Activated naive CD8-positive, alpha-beta T cell treated with anti-CD3 and anti-CD28 coated beads, Interleukin-2, amount 10 ng/mL, durations not matched to agents 7 days and 5 days (primary cell): ENCODE measurements at places on chromosomes 2 and 18. TPM values are rescaled to one million over a fixed set of nuclear protein-coding genes. Genes with fewer than 3 reads are reported as not detected.
A peak's percentile ranks its signal among the peaks of the same experiment; 100 is the strongest.

SP9 gene
- not detected for total RNA-seq

DNA sequence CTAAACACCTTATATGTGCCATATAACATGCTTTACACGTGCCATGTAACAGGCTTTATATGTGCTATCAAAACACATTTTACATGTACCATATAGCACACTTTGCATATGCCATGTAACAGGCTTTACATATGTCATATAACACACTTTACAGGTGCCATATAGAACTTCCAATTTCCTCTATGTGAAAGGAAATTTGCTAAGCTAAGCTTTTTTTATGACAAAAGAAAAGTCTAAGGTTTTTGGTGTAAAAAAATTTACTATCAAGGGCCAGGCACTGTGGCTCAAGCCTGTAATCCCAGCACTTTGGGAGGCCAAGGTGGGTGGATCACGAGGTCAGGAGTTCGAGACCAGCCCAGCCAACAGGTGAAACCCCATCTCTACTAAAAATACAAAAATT, 136.5 kb downstream of the AKAIN1 start:
- DNase-seq: no peak

GRCh38 chr2:161434118-161434517, 18.0 kb downstream of the TBR1 start:
- DNase-seq: no peak

- DNase-seq: no peak
Observed at GRCh38 chr2:73258186-73258912, 24.2 kb downstream of the CCT7 start.

DNA sequence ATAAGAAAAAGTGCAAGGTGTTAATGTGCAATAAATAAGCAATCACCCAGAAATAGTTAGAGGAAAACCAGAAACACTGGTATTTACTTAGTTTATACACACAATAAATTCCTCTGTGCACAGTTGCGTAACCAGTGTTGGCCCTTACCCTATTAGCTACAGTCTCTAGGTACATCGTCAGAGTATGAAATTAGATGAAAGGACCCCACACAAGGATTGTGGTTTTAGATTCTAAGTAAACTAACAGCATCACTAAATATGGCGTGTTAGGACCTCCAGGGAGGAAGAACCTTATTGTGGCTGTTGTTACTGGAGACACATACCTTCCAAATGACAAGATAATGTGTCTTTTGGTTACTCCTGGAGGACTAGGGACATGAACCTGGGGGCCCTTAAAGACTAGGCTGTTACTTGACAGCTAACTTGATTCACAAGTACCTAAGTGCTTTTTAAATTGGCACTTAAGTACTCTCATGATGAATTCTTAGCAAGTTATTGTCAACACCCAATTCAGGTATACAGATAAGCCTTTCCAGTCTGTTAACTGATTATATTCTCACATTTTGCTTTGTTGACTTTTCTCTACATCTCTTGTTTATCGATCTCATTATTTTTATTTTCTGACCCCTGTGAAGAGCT, 115.3 kb downstream of the FEZ2 start:
- DNase-seq: no peak

TRABD2A gene
- total RNA-seq: 81.1 TPM

DNA sequence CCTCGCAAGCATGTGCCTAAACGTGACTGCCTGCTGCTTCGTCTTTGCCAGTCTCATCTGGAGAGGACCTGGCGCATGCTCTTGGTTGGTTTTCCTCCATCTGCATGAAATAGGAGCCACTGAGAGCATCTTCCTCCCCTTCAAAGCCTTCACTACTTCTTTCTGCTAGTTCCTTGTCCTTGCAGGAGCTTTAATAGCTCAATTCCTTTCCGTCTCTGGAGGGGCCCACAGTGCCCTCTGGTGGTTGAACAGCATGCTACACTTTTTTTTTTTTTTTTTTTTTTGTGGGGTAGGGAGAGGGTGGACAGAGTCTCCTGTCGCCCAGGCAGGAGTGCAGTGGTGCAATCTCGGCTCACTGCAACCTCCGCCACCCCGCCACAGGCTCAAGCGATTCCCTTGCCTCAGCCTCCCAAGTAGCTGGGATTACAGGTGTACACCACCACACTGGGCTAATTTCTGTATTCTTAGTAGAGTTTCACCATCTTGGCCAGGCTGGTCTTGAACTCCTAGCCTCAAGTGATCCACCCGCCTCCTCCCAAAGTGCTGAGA, 59.6 kb downstream of the SP110 start:
- DNase-seq: peak; percentile 62

DNA sequence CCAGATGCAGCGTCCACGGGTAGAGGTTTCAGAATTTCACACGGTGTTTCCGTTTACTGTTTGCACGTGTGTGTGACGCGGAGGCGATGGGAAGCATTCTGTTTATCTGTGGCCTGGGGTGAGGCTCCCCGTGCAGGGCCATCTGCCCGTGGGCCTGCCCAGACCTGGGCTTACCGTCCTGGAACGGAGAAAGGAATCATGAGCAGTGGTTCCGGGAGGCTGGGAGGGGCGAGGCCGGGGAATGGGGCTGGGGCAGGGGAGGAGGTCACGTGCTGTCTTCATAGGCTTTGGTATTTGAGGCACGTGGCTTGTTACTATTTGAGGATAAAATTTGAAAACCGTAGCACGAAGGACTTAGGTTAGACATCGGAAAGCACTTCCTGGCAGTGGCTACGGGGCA, 77.9 kb downstream of the RTP5 start:
- peak; percentile 18 for DNase-seq

- no peak for DNase-seq
Observed at GRCh38 chr2:27800856-27801255, 29.3 kb downstream of the MRPL33 start.

DNA sequence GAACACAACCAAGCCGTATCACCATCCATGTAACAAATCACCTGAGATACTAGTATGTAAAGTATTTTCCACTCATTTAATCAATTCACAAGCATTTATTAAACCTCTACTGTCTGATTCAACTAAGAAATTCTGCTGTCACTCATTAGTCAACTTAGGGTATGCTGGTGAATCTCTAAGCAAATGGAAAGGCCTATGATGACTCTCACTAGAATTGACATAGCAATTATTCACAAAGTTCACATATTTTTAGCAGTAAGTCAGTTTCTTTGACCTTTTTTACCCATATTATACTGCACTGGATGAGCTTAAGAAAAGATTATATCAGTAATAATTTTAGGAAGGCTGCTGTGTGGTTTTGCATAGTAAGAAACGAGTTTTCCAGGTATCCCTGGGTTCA, 130.1 kb downstream of the SLC8A1 start:
- no peak for DNase-seq

DNA sequence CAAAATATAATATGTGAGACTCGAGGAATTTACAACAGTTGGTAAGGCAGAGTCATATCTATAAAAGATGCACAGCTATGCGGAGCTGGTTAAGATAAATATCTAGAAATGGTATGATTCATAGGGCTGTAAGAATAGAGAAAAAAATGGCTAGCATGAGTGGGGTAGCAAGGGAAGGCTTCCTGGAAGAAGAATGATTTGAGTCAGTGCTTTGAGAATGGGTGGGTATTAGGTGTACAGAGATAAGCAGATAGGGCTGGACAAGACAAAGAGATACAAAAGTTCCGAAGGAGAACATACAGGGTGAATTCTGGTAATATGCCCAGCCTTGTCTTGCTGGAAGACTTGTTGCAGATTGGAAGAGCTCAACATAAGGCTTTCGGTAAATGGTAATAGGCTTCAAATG, 291.5 kb upstream of the CCDC68 start:
- DNase-seq: no peak

GRCh38 chr2:159275111-159275510, 11.4 kb downstream of the WDSUB1 start:
- DNase-seq: no peak

CD8B2 gene
- 8.6 TPM for total RNA-seq

DNA sequence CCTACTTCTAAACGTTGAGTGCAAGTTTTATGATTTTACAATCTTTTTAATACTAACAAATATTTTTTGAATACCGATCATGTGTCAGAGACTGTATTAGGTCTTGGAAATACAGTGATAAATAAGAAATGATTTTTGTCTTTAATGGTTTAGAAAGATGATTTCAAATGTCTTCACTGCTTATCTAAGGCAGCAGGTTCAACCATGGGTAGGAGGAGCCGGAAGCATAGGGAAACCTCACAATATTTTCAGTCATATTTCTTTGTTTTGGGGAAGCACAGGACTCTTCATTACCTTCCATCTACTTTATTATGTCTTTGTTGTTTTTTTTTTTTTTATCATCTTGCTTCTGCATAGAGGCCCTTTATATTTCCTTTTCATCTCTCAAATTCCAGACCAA, 165.2 kb upstream of the EPC2 start:
- no peak for DNase-seq

DNA sequence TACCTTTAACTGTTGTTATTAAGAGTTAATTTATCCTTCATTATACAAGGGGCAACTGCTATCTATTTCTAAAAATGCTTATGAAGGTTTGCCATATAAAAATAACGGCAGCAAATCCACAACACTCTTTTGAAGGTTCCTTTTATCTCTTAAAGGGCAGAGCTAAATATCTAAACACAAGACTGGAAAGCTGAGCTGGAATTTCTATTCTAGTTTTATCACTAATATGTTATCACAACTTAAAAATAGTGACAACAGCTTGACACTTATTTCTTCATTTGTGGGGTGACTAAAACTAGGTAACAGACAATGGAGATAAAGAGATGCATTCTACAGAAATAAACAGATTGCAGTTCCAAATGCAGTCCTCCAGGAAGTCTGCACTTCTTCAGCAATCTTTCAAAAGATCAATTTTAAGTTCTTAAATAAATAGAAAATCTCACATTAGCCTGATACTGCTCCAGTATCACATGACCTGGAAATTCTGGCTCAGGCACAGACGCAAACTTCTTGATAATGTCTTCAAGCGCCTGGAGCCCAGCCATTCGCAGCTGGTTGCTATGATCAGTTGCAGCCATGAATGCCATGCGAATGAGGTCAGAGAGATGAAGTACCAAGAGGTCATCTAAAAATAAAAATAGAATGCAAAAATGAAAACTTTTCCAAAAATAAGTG, 54.0 kb upstream of the STRN start:
- DNase-seq: no peak

STEAP3 gene
- 0.19 TPM for total RNA-seq

ZBTB14 gene
- 34.2 TPM for total RNA-seq
